ENCODE measurements at places on chromosomes 1 and 21.

- DNase-seq, result no peak
Observed at GRCh38 chr1:52635321-52636089, 2.5 kb downstream of the SHISAL2A start.

- DNase-seq, result no peak
Observed at GRCh38 chr1:52511439-52511838, 41.5 kb downstream of the TUT4 start.

- DNase-seq, result no peak
Observed at GRCh38 chr1:7302126-7302525, 469.0 kb upstream of the VAMP3 start.

- no peak for DNase-seq
Observed at GRCh38 chr1:7539769-7540175, 231.3 kb upstream of the VAMP3 start.

- peak; percentile 85 for DNase-seq
Observed at GRCh38 chr1:31798433-31799195, 17.2 kb downstream of the SPOCD1 start.

- DNase-seq, result no peak
Observed at GRCh38 chr1:30232288-30232899, 491.0 kb downstream of the MATN1 start.

DNA sequence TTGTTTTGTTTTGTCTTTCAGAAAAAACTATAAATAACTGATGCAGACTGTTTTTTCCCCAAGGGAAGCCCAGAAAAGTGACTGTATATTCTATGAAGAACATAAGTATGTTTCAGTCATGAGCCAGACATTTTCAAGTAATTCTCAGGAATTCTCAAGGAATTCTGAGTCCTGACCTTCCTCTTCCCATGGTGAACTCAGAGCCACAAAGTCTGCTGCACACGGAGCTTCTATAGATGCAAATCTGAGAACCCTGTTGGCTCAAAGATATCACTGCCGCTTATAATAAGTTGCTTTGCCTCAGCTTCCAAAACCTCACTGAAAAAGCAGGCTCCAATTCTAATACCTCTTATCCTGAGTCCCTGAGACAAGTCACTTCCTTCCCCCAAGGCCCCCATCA, 418.5 kb upstream of the RUNX1 start:
- peak; percentile 70 for DNase-seq

GRCh38 chr21:16773206-16773605, 739.6 kb upstream of the CXADR start:
- DNase-seq, result peak; percentile 65

- no peak for DNase-seq
Observed at GRCh38 chr21:24424776-24425175, 1182.5 kb downstream of the MRPL39 start.

DNA sequence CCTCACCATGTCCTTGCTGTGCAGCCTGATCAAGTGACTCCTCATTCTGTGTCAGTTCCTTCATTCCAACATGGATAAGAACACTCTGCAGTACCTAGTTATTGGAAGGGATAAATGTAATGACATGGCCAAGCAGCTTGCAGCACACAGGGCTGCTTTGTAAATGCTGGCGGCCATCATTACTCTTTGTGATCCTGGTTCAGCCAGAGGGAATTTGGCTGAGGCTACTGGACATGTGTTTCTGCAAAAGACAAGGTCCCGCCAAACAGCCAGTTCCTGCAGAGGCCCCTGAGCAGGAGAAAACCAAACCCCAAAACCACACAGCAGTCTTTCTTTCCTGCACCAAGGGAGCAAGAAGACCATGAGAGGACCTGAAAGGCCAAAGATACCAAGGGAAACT, 495.8 kb downstream of the AJAP1 start:
- DNase-seq, result no peak

DNA sequence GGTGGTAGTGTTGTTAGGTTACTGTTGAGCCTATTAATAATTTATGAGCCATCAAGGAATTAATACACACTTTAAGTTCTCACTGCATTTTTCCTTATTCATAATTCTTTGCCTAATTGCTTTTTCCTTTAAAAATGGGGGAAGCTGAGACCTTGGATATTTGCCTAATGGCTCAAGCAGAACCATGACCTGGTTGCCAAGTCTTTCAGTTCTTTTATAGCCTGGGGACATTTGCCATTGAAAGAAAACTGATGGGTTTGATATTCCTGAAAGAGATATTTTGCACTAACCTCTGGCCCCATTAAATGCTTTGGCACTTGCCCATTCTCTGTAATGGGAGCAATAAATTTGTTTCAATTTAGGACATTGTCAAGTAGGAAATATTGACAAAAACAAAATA, 18.5 kb upstream of the LRRC53 start:
- DNase-seq, result no peak

GRCh38 chr1:19599810-19600209, 44.3 kb upstream of the NBL1 start:
- no peak for DNase-seq

- DNase-seq, result no peak
Observed at GRCh38 chr1:185739967-185740366, 5.8 kb downstream of the HMCN1 start.

DNA sequence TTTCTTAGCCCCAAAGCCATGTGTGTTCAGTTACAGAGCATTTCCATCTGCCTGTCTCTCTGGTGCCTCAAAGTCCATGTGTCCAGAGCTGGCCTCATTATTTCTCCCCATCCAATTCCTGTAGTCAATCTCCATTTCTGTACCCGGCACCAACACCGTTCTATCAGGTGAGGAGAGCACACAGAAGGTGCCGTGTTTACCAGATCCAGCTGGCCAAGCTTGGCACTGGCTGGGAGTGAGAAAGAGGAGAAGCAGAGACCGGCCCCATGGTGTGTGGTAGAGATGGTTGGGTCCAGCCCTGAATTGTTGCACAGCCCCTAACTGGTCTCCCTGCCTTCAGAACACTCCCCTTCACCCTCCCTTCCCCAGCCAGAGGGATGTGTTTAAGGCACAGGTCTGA, 7.5 kb upstream of the SSBP3 start:
- DNase-seq, result no peak
